ENCODE measurements at places on chromosomes 7 and 10.

DNA sequence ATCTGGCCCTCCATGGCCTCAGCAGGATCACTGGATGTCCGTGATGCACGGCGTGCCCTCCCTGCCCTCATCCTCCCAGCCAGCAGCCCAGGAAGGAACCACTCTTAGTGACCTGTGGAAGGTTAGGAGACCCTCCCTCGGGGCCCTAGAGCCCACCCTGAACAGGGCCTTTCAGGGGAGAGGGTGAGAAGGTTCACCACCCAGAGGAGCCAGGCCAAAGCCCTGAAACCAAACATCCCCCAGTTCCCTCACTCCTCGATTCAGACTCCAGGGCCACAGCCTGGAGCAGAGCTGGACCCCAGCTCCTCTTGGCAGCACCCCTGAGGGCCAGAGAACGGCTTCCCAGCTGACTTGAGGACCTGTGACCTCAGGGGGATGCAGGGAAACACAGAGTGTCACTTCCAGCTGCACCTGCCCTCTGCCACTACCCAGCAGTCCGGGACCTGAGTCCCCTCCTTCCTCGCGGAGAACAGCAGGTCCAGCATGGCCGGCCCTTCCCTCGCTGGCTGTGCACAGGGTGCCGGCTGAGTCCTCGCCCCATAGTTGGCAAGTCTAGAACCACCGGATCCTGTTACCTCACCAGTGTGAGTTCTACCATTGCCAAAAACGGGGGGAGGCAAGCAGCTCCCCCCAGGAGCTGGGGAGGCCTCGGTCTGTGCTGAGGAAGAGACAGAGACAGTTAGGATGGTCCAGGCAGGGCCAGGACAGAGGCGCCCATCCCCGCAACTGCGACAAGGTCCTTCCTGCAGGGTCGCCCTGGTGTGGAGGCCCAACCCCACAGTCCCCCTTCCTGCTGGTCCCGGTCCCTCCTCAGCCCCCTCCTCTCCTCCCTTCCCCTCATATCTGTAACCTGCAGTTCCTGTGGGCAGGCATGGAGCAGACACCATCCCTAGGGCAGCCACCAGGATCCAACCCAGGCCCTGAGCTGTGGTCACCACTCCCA, 158.6 kb downstream of the NRF1 start:
- DNase-seq, result no peak

DNA sequence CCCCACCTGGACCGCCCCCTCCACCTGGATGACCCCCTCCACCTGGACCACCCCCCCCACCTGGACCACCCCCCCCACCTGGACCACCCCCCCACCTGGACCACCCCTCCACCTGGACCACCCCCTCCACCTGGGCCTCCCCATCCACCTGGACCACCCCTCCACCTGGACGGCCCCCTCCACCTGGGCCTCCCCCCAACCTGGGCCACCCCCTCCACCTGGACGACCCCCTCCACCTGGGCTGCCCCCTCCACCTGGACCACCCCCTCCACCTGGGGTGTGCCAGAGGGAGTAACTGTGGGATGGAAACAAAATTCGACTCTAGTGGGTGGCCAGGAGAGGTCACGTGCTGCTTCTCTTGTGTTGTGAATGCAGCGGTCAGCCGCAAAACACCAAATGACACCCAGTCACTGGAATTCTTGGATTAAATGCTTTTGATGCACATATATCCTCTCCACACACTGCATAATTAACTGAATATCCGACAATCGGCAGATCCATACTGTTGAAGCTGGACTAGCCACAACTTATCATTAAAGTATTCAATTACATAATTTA, 316.7 kb downstream of the PTPRN2 start:
- no peak for DNase-seq

DNA sequence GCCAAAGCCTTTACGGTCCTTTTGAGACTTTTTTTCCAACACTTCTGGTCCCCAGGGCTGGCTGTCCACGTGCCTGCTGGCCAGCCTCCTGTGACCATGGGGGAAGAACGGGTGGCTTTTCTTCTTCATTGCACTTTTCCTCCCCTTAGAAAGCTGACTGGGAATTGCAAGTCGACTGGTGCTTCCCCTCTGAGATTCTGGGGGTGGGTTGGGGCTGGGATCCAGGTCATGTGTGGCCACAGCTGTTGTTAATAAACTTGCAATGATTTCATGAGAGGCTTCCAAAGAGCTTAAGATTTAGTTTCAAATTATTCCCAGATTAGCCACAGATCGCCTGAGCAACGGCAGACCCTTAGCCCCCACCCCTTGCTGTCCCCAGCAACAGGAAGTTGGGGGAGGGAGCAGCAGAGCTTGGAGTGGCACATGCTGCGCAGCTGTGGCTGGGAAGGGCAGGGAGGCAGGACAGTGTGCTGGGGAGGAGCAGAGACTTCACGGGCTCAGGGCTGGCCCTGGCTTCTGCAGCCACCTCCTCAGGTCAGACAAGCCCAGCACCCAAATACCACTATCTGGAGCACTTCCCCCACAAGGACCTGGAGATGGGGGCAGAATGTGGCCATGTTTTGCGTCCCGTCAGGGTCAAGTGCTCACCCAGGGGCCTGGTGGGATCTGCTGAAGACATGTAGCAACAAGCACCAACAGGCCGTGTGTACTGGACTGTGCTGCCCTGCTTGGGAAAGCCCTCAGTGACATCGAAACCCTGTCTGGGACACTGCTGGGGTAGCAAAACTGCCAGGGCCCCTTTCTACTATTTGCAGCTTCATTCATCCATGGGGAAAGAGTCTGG, 147.1 kb downstream of the RNF216 start:
- no peak for DNase-seq

GRCh38 chr10:47311932-47312662, 10.2 kb upstream of the GDF2 start:
- peak; percentile 64 for DNase-seq

- no peak for DNase-seq
Measured at GRCh38 chr7:525740-526139, 6.1 kb upstream of the PDGFA start.

DNA sequence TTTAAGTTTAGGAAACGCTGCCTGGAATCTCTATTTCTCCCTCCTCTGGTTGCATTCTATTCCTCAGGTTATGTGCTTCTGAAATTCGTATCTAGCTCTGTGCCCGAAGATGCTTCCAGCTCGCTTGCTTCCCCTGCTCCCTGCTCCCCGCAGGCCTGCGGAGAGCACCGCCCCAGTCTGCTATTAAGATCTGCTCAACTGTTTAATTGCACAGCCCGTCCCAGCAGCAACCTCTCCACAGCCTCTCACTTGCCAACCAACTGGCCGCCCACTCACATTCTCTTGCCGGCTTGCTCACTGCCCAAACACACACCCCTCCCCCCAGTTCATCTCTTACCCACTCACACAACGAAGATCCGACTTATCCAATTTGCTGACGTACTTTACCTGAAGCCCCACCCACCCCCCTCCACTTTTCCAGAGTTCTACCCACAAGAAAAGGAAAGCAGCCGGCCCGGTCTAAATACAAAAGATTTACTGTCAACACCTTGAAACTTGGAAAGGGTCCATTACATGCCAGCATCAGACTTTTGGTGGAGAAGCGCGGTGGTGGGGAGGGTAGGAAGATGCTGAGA, 167.3 kb upstream of the KLF14 start:
- DNase-seq, result no peak

GRCh38 chr7:71236230-71237105, 104.5 kb downstream of the GALNT17 start:
- no peak for DNase-seq

DNA sequence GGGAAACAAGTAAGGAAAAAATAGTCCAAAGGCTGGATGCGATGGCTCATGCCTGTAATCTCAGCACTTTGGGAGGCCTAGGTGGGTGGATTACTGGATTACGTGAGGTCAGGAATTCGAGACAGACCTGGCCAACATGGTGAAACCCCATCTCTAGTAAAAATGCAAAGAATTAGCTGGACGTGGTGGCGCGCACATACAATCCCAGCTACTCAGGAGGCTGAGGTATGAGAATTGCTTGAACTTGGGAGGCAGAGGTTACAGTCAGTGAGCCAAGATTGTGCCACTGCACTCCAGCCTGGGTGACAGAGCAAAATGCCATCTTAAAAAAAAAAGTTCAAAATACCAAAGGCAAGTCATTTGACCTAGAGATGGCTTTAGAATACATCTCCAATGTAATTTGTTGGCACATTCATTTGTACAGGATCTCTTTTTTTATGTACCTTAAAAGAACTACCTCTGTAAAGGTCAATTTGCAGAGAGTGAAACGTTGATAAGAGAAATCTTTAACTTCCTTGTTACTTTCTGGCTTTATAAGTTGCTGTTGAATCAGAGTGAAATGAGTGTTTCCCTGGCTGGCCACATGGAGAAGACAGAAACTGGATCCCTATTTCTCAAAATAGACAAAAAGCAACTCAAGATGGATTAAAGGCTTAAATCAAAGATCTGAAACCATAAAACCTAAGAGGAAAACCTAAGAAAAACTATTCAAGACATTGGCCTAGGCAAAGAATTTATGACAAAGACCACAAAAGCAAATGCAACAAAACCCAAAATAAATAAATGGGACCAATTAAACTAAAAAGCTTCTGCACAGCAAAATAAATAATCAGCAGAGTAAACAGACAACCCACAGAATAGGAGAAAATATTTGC, 260.7 kb downstream of the KLF6 start:
- no peak for DNase-seq

DNA sequence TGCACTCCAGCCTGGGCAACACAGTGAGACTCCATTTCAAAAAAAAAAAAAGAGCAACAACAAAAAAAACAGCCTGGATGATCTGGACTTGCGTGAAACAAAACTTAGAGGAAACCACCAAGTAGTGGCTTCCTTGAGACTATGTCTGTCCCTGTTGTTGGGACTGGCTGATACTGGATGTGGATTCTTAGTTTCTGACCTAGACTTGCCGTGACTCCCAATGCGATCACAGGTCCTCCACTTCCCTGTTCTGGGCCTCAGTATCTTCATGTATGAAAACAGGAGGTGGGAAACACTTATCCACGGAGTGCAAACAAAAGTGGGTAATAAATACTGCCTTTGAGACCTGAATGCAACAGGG, 125.7 kb downstream of the PRPF18 start:
- no peak for DNase-seq

DNA sequence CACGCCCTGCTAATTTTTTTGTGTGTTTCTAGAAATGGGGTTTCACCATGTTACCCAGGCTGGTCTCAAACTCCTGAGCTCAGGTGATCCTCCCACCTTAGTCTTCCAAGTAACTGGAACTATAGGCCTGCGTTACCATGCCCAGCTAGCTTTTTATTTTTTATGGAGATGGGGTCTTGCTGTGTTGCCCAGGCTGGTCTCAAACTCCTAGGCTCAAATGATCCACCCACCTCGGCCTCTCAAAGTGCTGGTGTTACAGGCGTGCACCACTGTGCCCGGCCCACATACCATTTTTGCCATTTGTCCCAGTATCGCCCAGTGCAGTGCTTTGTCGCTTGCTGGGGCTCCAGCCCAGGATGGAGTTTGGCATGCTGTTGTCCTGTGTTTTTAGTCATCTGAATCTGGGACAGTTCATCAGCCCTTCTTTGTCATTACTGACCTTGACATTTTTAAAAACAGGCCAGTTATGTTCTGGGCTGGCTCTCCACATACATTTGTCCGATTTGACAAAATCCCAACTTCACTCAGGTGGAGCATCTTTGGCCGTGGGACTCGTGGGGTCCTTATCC, 16.7 kb downstream of the FOXK1 start:
- DNase-seq, result no peak

DNA sequence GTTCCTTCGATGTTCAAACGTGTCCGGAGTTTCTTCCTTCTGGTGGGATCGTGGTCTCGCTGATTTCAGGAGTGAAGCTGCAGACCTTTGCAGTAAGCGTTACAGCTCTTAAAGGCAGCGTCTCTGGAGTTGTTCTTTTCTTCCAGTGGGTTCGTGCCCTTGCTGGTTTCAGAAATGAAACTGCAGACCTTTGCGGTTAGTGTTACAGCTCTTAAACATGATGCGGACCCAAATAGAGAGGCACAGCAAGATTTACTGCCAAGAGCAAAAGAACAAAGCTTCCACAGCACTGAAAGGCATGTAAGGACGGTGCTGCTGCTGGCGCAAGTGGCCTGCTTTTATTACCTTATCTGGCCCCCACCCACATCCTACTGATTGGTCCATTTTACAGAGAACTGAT, 931.4 kb downstream of the IPMK start:
- DNase-seq, result no peak

DNA sequence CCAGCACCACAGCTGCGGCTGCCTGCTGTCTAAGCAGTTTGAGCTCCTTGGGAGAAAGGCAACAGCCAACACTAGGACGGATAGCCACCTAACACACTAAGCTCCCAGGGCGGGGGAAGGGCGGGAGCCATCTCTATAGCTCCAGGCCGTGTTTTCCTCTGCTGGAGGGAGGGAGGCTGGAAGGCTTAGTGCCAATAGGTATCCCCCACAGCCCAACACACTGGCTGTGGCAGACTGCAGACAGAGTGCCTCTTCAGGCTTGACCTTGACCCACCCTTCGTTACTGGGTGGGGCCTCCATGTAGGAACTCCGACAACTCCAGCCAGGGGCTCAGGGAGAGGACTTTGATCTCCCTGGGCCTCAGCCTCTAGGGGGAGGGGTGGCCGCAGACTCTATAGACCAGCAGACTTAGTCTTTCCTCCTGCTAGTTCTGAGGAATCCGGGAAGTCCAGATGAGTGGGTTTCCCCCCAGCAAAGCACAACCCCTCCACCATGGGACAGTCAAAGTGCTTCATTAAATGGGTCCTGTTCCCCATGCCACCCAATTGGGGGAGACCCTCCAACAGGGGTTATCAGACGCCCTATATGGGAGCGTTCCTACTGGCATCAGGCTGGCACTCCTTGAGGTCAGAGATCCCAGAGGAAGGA, 314.4 kb upstream of the MKI67 start:
- no peak for DNase-seq

DNA sequence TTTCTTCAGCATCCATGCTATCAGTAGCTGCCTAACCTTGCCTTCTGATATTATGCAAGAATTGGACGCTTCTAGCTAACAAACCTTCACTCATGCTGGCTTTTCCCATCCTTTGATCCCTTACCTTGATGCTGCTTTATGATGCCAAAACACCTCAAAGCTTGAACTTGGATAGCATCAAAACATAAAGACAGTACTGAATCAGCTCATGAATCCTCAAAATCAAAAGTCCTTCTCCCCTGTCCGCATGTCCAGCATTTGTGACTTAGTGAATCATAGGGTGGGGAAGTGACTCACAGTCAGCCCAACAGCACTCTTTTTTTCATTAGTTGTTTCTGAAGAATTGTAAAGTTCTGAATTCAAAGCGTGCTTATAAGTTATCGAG, 89.5 kb upstream of the PIK3CG start:
- DNase-seq, result no peak

DNA sequence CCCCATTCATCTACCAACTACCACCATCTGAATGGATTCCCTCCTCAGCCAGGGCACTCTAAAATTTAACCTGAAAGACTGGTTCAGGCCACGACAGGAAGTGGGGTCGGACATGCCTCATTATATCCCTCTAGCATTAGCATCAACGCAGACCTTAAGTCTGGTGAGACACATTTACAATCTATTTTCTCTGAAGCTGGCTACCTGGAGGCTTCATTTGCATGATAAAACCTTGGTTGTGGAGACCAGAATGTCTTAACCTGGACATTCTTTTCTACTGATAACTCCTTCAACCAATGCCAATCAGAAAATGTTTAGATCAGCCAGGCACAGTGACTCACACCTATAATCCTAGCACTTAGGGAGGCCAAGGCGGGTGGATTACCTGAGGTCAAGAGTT, 42.3 kb downstream of the SVOPL start:
- no peak for DNase-seq

GRCh38 chr7:113922049-113922448, 3.2 kb upstream of the PPP1R3A start:
- no peak for DNase-seq

All from stimulated activated CD8-positive, alpha-beta memory T cell treated with anti-CD3 and anti-CD28 coated beads, Interleukin-7, amount 100 ng/mL, for 1 hour (primary cell).